Activated naive CD4-positive, alpha-beta T cell (primary cell): ENCODE measurements at places on chromosomes 6 and 20.

DNA sequence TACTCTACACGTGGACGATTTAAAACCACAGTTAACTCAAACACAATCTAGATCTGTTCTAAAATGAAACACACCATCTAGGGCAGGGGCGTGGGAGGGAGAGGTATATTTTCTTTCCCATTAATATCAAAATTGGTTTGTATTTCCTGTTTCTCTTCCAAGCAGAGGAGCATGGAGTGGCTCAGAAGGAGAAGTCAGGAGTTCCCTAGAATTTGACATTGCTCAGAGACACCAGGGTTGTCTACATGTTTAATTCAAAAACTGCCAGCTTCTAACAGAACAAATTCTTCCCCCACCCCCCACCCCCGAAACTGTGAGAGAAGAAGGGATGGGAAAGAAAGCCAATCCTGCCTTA, 2.3 kb downstream of the PREX1 start:
- no peak for DNase-seq

- DNase-seq = no peak
Measured at GRCh38 chr20:62441987-62442539, 14.7 kb upstream of the RBBP8NL start.

DNA sequence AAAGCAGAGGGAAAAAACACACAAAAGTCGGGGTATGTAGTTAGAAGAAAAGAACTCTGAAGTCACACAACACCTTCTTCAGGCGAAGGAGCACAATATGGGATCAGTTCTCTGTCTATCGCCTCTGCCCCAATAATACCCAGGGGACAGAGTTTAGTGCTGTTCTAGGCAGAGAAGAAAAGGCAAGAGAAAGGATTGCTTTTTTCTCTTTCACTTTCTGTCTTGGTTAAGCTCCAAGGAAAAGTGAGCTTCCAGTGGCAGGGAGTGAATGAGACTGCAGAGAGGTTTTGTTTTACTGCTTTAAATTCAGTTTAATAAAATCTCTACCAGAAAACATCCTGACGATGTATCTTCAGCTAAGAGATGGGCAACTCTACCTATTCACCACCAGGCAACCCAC, 86.6 kb upstream of the STXBP5 start:
- DNase-seq = no peak

DNA sequence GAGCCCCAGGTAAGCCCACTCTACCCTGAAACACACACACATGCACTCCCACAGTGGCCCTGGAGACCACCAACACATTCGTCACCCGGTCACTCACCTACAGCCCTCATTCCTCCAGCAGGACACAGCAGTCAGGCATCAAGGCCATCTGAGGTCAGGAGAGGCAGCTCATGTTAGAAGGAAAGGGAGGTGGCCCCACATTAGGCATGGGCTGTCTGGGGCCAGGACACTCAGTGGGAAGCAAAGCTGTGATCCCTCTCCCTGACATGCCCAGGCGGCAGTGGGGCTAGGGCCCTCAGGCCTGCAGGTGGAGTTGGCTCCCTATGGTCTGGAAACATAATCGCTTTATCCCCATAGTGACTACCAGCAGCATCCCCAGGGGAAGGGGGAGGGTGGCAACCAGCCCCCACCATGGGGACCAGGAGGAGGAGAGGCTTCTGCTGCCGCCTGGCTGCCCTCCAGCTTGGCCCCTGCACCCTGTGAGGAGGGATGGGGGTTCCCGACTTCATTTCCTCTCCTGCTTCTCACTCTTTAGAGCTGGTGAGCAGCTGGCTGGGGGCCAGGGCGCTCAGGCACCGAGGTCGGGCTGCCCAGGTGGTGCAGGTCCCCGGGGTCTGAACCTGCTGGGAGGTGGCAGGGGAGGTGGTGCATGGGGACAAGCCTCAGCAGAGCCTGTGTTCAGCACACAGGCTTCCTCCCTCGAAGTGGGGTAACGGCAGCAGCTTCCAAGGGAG, 76.6 kb upstream of the CST7 start:
- DNase-seq = no peak

- DNase-seq = no peak
Measured at GRCh38 chr20:57282670-57283361, 16.4 kb upstream of the BMP7 start.

- no peak for DNase-seq
Measured at GRCh38 chr6:108766886-108767285, 81.3 kb upstream of the ARMC2 start.

DNA sequence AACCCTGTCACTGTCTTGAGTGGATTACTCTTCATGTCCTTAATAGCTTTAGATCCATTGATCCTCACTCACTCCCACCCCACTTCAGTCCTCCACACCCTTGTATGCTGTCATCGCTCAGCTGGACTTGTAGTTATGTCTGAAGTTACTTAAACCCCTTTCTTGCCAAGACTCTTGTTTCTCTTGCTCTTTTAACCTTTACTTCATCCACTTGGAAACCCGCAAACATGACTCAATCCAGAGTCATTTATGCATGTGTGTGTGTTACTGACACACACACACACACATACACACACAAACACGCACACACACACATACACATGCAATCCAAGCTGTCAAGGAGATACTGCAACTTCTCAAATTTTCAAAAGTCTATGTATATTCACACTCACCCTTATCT, 341.8 kb downstream of the SYNE1 start:
- no peak for DNase-seq

GRCh38 chr6:153012856-153013255, 10.3 kb upstream of the MTRF1L start:
- no peak for DNase-seq

DNA sequence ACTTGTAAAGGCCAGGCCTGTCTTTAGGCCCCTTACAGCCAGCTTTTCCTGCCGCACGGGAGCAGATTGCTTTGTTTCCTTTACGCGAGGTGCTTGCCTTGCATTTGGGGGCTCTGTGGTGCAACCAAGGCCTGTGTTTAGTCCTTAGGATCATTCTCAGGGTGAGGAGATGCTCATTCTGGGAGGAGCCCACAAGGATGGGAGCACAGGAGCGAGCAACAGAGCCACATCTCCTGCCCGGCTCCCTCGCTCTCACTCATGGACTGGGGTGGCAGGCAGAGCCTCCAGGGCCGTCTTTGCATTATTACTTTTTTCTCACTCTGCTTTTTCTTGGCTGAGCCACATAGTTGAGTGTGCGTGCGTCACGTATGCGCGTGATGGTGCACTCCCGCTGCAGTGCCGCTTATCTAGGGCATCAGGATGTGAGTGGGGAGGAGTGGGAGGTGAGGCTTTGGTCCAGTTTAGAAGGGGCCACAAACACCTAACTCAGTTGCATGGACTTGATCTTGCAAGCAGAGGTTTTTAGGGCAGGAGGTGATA, 19.1 kb downstream of the DYNLRB1 start:
- DNase-seq = no peak

GRCh38 chr6:143894655-143895054, 30.4 kb downstream of the ZC2HC1B start:
- DNase-seq = no peak
